ENCODE measurements at places on chromosomes 3 and 15.

DNA sequence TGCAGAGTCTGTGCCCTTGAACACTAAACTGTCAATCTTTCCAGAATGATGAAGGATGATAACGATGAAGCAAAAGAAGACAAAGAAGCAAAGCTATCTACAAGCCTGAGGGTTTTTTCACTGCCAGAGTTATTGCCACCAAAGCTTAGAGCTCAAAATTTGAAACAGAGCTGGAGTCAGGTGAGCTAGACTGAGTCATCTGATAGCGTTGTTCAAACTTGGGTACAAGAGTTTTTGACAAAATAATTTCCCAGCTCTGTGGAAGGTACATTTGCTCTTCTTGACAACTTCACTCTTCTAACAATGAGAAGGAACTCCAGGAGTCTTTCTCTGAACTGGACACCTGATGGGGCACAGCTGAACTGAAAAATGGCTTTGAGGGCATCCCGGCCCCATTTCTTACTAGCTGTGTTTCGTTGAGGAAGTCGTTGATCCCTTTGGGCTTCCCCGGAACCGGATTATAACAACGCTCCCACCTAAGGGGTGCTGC is 715 bp downstream of the MCCC1 start:
- DNase-seq: no peak

DNA sequence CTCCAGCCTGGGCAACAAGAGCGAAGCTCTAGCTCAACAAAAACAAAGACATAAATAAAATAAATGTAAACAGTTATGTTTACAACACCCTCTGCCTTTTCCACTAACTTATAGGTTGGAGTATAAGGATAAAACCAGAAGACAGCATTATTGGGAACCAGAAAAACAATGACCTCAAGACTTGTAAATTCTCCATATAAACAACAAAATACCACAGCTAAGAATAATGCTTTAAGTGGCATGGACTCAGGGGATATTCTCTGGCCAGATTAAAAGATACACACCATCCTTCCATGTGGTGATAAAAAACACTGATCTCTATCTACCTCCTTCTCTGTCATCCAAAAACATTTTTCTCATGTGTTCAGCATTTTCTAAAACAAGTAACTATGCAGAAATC is 500.6 kb downstream of the MAGI1 start:
- DNase-seq: no peak

DNA sequence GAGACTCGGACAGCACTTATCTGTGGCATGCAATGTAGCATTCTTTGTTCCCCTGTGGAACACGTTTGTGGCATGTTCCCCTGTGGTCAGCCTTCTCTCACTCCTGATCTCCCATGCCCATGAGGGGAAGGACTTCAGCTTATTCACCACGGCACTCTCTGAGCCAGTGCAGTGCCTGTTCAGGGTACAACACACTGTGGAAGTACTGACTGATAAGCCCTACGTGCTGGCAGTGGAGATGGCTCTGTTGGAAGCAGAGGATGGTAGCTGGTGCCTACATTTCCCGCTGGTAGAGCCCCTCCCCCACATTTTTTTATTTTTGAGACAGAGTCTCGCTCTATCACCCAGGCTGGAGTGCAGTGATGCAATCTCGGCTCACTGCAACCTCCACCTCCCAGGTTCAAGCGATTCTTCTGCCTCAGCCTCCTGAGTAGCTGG is 43.5 kb upstream of the ETV5 start:
- no peak for DNase-seq

DNA sequence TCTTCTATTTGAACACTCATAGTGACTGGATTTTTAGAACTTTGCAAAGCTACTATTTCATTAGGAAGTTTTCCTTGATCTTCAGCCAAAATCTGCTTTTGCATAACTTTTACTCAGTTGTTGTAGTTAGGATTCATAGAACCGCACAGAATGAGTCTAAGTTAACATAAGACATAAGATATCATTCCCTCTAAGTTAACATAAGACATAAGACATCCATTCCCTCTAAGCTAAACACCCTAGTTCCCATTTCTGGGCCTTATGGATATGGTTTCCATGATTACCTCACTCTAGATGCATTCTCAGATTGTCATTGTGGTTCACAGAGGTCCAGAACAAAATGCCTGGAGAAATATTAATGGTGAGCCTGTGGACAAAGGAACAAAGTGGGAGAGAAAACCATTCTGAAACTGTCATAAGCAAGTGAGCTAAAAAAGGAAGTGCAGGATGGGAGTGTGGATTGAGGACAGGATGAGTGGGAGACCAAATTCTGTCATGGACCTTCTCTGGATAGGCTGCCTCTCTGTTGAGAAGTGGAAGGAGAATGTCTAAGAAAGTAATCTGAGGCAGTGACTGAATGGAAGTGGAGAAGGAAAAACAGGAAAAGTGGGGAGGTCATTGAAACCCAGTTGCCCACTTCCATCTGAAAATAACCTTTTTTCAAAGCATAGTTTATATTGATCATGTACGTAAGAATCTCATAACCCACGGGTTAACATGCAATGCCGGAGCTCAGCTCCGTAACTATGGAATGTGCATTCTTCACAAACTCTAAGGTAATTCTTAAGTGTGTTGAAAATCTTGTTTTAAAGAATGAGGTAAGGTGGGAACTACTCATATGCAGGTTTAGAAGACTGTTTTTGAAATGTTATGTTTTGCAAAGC is 37.4 kb upstream of the SECISBP2L start:
- DNase-seq: peak; percentile 30

GRCh38 chr15:101406526-101407195 is 82.8 kb downstream of the PCSK6 start:
- no peak for DNase-seq
